ENCODE measurements at places on chromosomes 12 and 14. TPM values are rescaled to one million over a fixed set of nuclear protein-coding genes. Genes with fewer than 3 reads are reported as not detected.

PLA2G1B gene
- not detected for total RNA-seq

GPR84 gene
- not detected for total RNA-seq

ITGB7 gene
- under 0.01 TPM for total RNA-seq

KRT4 gene
- under 0.01 TPM for total RNA-seq

WNT1 gene
- not detected for total RNA-seq

TMEM121 gene
- 3.9 TPM for total RNA-seq

CACNA1C gene
- total RNA-seq: 1.6 TPM

LGR5 gene
- total RNA-seq: not detected

All from IMR-90 (cell line).